Glutamatergic neuron (in vitro differentiated cells): ENCODE measurements at places on chromosomes 1 and 21. TPM values are rescaled to one million over a fixed set of nuclear protein-coding genes. Genes with fewer than 3 reads are reported as not detected.

The IL24 gene
- not detected for total RNA-seq

- no peak for DNase-seq
These were observed 14.8 kb downstream of the CTSK start for GRCh38 chr1:150793221-150793620.

DNA sequence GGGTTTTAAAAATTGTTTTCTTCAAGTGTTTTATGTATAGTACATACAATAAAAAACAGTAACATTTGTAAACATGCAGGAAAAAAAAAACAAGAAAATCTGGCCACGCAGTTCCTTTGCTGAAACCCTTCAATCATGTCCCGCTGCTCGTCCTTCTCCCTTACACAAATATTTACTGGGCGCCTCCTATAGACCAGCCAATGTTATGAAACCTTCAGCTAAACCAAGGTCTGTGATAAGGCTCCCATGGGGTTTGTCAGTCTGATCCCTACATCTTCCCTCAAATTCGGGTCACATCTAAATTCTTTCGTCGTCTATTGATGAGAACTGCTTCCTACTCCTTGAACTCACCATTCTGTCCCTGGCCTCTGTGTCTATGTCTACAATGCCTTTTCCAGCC, 583.9 kb downstream of the SMYD3 start:
- DNase-seq, result no peak

DNA sequence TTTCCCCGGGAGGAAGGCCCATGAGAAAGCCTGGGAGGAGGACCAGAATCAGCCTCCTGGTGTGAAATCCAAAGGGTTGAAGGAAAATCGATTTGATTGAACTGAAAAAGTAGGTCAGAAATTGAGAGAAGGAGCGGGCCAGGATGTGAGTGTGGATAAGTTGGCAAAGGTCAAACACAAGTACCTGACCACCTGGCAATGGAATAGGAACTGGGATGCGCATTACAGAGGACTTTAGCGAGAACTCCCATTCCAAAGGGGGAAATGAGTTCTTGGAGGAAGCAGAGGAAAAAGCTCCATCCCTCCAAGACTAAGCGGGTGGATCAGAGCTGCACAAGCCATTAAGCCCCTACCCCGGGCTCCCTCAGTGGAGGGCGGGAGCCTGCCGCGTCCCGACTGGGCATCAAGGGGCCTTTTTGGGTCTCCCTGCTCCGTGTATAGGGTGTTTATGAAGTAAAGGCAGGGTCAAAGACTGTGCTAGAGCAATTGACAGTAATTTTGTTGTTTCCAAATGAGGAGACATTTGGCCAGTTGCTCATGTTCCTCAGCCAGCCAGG, 56.4 kb downstream of the TGFB2 start:
- no peak for DNase-seq

The XCL2 gene
- not detected for total RNA-seq

GRCh38 chr1:152497273-152497672, 13.3 kb upstream of the LCE5A start:
- no peak for DNase-seq

DNA sequence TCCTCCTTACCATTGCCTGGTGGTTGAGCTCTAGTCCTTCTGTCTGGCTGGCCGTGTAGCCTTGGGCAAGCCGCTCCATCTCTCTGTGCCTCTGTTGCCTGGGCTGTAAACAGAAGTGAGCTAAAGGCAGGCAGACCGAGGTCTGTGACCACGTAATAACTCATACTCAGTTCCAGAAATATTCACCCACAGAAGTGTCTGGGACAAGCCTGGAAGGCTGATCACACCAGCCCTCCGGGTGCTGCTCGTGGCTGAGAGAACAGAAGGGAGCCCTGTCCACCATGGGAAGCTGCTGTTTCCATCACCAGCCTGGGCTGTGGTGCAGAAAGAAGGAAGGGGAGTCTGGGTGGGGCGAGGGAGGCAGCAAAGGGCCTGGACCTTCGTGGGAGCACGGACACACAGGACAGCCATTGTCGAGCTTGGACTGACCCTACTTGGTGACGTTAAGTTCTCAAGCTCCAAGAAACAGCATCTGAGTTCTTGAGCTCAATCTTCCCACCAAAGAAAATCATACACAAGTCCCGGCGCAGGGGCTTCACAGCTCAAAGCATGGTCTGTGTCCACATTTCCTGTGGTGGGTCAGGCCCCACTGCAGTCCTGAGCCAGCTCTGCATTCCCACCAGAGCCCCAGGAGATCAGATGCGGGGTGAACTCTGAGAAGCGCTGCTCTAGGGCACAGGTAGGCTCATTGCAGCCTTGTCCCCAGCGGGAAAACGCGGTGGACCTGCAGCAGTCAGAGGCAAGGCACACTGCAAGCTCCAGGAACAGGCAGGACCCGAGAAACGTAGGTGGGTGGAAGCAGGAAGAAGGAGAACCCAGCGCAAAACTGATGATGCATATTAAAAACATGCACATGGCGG, 61.8 kb downstream of the RUNX3 start:
- DNase-seq, result no peak

The BARHL2 gene
- total RNA-seq, result 0.27 TPM

DNA sequence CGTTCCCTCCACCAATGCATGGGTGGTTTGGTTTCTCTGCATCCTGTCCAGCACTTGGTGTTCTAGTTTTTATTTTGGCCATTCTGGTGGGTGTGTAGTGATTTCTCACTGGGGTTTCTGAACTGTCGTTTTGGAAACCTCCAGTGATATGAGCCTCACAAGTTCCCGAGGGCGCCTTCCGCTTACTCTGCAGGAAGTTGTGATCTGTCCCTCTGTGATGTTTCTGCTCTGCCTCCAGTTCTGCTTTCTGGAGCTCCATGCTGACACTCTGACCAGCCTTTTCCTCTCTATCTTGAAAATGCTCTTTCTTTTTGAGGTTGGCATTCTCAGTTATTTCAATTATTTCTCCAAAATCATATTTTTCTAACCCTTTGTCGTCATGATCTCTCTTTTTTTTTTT, 111.6 kb downstream of the PLD5 start:
- no peak for DNase-seq

- DNase-seq, result peak; percentile 80
These were observed 722 bp downstream of the NPHP4 start for GRCh38 chr1:5991381-5992025.

GRCh38 chr1:182589520-182589919, 464 bp upstream of the RNASEL start:
- no peak for DNase-seq

DNA sequence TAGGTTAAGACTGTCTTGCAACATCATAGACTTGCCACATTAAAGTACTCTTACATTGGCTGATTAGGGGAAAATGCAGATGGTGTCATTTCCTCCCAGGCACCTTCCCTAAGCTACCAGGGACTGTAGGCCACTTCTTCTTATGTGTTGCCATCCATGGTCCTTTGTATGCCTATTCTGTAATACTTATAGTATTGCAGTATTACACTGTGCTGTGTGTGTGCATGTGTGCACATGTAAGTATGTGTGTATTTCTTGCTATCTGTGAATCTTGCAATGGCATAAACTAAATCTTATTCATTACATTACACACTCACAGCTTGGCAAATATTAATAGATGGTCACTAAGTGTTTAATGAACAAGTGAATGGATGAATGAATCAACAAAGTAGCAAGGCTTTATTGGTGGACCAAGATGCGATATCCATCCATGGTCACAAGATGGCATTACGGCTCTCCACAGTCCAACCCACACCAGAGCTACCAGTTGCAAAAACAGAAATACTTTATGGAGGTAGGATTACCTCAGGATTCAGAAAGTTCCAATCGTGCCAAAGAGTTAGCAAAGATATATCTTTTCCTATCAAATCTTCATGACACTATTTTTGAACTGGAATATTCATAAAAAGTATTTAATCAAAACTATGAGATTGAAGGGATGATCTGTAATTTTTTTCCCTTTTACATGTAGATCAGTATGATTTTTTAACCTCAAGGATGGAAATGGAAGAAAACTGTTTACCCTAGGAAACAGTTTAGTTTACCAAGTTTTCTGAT, 160.2 kb downstream of the DENND1B start:
- DNase-seq, result peak; percentile 44

The KCNJ15 gene
- not detected for total RNA-seq

The UBE4B gene
- 94.1 TPM for total RNA-seq

GRCh38 chr1:207286786-207287468, 34.6 kb upstream of the CD55 start:
- no peak for DNase-seq

- DNase-seq, result no peak
These were observed 33.2 kb downstream of the STUM start for GRCh38 chr1:226581650-226582330.

DNA sequence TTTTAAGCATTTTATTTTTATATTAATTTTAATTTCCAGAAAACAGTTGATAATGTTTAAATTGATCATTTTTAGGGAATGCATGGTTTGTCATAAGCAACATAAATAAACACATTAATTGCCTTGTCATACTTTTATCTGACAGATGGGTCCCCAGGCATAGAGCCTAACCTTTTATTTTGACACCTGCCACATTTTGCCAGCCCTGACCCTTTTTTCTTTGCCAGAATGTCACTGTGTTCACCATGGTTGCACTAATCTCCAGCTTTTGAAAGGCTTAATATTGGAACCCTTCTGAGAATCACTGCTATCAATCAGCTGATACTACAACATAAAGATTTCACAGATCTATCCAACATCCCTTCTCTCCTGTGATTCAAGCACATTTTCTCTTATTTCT, 56.0 kb upstream of the DPYD start:
- no peak for DNase-seq

The RSPH1 gene
- total RNA-seq, result 0.42 TPM

DNA sequence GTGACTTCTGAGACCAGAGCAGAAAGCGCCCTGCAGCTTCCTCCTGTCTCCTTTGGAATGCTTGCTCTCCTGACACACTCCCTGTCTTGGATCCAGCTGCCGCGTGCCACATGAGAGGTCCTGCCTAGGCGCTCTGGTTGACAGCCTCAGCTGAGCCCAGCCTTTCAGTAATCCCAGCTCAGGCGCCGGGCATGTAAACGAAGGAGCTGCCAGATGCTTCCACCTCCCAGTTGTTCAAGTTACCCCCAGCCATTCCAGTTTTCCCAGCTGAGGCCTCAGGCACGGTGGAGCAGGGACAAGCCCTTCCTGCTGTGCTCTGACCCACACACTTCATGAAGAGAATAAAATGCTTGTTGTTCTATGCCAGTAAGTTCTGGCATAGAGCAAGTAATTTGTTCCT, 14.3 kb upstream of the CD34 start:
- peak; percentile 61 for DNase-seq

The LMX1A gene
- total RNA-seq, result not detected

DNA sequence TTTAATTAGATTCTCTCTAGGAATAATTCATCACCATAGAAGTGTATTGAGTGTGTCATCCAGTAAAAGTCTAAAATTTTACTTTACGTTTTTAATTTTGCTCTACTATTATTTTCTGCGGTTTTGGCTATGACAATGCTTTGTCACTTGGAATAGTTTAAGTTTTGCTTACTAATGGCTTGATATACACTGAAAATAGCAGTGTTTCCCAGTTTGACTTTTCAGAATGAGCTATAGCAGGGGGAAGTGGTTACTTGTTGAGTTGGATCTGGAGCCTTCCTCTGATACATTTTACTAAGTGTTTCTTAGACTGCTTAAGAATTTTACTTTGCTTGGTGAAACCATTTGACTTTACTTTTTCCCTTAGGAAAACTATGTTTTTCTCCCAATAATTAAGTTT, 5.0 kb downstream of the DNAJC16 start:
- DNase-seq, result no peak

GRCh38 chr1:47424336-47424982, 8.4 kb downstream of the FOXE3 start:
- peak; percentile 58 for DNase-seq
